ENCODE measurements at places on chromosomes 7 and 10. TPM values are rescaled to one million over a fixed set of nuclear protein-coding genes. Genes with fewer than 3 reads are reported as not detected.

Gene TEX36
- not detected for total RNA-seq

Gene CDH23
- under 0.01 TPM for total RNA-seq

Gene GJD4
- not detected for total RNA-seq

Gene CRHR2
- total RNA-seq, result not detected

Gene MYH16
- total RNA-seq, result 0.18 TPM

Gene FAM25G
- total RNA-seq, result not detected

Gene SLC26A4
- 0.56 TPM for total RNA-seq

Gene NUPR2
- not detected for total RNA-seq

Gene MYO1G
- under 0.01 TPM for total RNA-seq

Gene PMS2
- total RNA-seq, result 16.9 TPM

Gene AP1S1
- 295 TPM for total RNA-seq

Gene CHST12
- total RNA-seq, result 4.7 TPM

Gene FLNC
- total RNA-seq, result 116 TPM

Gene SORBS1
- total RNA-seq, result 0.18 TPM

Gene USP6NL
- total RNA-seq, result 11.9 TPM

Gene AKR1D1
- total RNA-seq, result not detected

Gene MYL10
- total RNA-seq, result not detected

Gene LIPK
- not detected for total RNA-seq

Gene SPDYE6
- not detected for total RNA-seq

Gene CYP3A7
- not detected for total RNA-seq

Gene CYP2C18
- not detected for total RNA-seq

Gene LDB3
- 0.28 TPM for total RNA-seq

Gene CNNM1
- total RNA-seq, result 0.28 TPM

Gene VPS37D
- 2.3 TPM for total RNA-seq

Gene TMEM176A
- not detected for total RNA-seq

Gene HTR5A
- not detected for total RNA-seq

Gene FZD1
- total RNA-seq, result 3.6 TPM

Gene RNF133
- total RNA-seq, result under 0.01 TPM

Gene BICC1
- 38.9 TPM for total RNA-seq

Gene TAS2R41
- not detected for total RNA-seq

Gene AOAH
- total RNA-seq, result not detected

Gene PCGF5
- 18.1 TPM for total RNA-seq

Data from IMR-90 (cell line).